Stimulated activated CD8-positive, alpha-beta memory T cell treated with anti-CD3 and anti-CD28 coated beads, Interleukin-15, amount 100 ng/mL, for 24 hours (primary cell): ENCODE measurements at places on chromosomes 2 and 18.
A peak's percentile ranks its signal among the peaks of the same experiment; 100 is the strongest.

DNA sequence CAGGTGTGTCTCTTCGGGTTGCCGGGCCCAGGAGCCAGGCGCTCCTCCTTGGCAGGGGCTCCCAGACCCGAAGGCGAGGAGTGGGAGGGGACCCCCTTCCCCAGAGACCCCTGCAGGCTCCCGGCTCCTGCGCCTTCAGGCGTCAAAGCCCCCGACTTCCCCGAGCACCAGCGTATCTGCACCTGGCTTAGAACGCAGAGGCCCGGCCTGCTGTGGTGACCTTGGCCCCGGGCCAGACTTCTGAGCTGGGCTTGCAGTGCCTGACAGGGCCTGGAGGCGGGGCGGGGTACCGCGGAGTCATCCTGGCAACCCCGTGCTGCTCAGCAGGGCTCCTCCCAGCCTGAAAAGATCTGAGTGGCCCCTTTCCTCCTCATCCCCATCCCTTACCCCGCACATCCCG lies 27.0 kb downstream of the SKA1 start:
- DNase-seq = no peak

DNA sequence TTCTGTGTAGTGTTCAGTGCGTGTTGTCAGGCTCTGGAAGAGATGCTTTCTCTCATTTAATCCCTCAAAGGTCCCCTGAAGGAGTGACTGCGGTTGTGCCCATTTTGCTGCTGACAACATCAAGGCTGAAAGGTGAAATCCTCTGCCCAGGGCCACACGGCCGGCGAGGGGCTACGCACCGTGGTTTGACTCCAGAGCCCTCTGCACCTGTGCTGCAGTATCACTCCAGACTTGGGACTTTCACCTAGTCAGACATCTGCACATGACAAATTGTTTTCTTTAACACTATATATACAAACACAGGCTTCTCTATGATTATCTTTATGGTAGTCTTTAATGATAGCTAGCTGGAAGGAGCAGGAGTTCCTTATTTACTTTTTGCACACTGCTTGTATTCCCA lies 90.2 kb downstream of the ARMC9 start:
- no peak for DNase-seq

GRCh38 chr2:191881982-191882816 lies 35.3 kb upstream of the CAVIN2 start:
- no peak for DNase-seq

GRCh38 chr2:217803653-217803960 lies 199.2 kb downstream of the TNS1 start:
- no peak for DNase-seq

DNA sequence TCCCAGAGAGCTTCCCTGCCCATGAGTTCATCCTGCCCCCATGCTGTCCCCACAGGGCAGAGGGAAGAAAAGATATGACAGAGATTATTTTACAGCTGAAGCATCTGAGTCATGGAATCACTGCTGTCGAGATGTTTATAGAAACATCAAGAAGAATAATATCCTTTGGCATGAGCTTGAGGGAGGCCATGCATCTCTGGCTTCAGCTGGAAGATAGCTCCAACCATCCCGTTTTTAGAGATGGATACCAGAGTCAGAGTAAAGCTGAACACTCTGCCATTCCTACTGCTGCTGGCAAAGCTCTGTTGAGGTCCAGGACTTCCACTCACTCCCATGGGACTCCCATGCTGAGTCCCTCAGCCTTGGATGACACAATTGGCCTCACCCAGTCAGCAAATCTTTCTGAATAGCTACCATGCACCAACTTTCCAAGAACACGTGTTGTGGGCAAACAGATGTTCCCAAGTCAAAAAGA lies 167.8 kb downstream of the TTC32 start:
- DNase-seq = no peak

DNA sequence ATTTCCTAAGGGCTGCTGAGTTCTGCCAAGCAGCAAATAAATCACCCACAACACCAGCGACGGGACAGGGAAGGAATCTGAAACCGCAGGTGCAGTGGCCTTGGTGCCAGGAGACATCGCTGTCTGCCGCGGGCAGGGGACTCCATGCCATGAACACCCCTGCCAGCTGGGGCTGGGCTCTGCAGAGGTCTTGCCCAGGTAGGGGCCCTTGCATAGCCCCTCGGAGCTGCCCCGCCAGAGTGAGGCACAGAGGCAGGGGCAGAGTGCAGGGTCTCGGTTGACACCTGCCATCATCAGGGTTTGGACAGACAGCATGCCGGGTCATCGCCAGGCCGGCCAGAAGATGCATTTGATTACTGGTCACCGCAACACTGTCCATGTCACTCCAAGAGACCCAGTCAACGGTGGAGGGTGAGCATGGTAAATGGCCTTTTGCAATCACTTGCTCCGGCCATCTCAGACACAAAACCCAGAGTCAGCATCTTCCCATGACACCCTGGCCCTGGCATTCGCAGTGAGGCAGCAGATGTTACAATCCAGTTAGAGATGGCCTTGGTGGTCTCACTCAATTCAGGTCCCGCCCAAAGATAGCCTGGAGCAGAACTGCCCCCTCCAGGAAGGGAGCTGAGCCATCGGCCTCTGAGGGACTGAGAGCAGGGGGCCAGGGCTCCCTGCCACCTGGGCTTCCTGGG lies 255.4 kb downstream of the NDUFA10 start:
- no peak for DNase-seq

GRCh38 chr18:43719267-43719795 lies 442.0 kb upstream of the SYT4 start:
- no peak for DNase-seq

DNA sequence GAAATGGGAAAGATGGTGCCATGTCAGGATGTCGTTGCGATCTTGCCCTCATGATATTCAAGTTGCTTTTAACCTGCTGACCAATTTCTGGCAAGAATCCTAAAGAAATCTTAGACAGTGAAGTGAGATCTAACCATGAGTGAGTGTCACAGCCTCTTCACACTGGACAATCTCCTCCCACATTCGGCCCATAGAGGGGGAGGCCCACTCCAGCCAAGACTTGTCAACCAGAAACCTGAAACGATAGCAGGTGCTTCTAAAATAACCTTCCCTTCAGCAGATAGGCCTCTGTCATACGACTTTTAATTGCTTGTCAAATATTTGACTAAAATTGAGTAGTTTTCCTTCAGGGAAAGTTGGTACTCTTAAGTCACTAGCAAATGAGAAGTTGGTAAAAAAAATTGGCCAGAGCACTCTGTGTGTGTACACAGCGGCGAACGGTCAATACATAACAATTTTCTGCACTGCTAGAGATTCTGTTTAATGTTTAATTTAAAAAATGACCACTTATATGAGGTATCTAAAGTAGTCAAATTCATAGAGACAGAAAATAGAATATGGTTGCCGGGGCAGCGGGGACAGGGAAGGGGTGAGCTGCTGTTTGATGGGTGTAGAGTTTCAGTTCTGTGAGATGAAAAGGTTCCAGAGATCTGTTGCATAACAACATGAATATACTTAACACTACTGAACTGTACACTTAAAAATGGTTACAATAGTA lies 110.2 kb downstream of the VAPA start:
- no peak for DNase-seq

DNA sequence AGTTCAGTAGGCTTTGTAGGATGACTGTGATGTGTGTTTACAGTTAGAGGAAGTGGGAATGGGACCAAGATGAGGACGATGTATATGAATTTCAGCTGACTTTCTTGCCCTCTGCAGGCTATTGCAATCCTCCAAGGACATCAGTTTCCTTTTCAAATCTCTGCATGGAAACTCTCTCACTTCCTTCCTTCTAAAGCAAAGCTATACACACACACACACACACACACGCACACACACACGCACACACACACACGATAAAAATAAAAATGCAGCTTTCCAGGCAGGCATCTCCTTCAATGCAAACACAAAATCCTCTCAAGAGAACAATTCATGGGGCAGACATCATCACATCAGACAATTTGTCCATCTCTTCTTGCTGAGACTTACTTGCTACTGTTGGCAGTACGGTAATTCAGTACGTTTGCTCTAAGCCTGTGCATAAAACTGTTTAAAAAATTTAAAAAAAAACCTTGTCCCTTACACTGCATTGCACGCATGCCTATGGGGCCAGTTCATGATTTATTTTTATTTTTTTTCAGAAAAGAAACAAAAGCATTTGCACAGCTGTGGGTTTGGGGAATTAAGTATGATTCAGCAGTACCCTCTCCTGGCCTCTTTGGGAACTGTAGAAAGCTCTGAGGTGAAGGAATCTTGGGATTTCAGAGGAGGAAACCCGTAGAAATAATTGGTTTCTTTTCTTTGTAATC lies 27.1 kb upstream of the ICOS start:
- no peak for DNase-seq

GRCh38 chr2:68252400-68253218 lies at the start of gene PPP3R1:
TSS of gene PPP3R1 (minus strand) at chr2:68252532. CDS start at chr2:68252127, 405 bp downstream.
- DNase-seq = peak; percentile 82

DNA sequence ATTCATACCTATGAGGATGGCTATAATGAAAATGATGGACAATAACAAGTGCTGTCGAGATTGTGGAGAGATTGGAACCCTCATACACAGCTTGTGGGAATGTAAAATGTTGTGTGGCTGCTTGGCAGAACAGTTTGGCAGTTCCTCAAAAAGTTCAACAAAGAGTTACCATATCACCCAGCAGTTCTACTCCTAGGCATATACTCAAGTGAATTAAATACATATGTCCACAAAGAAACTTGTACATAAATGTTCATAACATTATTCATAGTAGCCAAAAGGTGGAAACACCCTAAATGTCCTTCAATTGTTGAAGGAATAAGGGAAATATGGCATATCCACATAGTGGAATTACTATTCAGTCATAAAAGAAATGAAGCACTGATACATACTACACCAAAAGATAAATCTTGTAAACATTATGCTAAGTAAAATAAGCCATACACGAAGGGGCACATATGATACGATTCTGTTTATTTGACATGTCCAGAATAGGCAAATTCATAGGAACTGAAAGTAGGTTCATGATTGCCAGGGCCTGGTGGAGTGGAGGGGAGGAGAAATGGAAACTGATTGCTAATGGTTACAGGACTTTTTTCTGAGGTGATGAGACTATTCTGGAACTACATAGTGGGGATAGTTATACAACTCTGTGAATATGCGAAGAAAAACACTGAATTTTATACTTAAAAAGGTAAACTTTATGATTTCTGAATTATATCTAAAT lies 92.1 kb downstream of the ADAM23 start:
- no peak for DNase-seq

DNA sequence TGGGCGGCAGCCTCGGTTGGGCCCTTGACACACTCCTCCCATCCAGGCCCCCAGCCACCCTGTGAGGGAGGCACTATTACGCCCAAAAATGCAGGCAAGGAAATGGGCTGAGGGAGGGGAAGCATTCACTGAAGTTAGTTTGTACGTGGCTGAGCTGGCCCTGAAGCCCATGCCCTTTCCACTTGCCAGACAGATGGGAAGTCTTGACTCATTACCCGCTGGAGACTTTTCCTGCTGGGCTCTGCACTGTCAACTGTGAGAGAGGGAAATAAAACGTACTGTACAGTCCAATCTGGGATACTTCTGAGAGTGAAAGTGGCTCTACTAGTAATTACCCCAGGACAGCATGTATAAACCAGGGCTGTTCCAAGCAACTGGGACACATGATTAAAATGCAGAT lies 125.9 kb downstream of the MSH2 start:
- DNase-seq = no peak

- no peak for DNase-seq
These were observed 1131.7 kb upstream of the LRRTM1 start for GRCh38 chr2:81436256-81436655.

DNA sequence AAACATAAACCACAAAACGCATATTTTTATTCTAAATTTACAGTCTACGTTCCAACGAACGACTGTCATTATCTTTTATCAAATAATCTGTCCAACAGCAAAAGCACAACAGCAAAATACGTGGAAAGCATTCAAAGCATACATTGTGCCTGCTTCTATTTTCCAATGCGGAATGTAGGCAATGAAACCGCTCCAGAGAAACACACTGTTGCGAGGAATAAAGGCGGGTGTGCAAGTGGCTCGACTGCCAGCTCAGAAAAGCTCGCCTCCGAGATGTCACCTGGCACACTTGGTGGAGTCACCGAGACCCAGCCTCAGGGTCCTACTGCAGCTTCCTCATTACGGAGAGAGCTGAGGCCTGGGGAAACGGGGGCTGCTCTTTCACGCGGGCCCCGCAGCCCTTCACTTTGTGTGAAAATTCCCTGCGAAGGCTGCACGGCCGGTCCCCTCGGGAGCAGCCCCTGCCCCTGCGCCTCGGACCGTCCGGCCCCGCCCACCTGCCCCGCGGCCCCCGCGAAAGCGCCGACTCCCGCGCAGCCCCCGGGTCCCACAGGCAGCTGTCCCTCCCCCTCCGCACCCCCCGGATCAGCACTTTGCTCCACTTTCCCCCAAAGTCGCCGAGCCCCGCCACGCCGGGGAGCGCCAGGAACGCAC lies 752 bp downstream of the MGAT4A start:
- no peak for DNase-seq

DNA sequence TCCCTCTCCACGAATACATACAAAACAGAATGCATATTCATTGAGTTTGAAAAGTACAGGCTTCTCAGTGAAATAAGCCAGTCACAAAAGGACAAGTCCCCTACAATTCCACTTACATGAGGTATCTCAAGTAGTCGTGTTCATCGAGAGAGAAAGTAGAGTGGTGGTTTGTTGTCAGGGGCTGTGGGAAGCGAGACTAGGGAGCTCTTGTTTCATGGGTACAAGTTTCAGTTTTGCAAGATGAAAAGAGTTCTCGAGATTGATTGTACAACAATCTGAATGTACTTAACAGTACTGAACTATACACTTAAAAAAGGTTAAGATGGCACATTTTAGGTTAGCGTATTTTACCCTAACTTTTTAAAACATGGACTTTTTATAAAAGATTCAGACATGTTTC lies 71.5 kb upstream of the TTC39C start:
- no peak for DNase-seq

DNA sequence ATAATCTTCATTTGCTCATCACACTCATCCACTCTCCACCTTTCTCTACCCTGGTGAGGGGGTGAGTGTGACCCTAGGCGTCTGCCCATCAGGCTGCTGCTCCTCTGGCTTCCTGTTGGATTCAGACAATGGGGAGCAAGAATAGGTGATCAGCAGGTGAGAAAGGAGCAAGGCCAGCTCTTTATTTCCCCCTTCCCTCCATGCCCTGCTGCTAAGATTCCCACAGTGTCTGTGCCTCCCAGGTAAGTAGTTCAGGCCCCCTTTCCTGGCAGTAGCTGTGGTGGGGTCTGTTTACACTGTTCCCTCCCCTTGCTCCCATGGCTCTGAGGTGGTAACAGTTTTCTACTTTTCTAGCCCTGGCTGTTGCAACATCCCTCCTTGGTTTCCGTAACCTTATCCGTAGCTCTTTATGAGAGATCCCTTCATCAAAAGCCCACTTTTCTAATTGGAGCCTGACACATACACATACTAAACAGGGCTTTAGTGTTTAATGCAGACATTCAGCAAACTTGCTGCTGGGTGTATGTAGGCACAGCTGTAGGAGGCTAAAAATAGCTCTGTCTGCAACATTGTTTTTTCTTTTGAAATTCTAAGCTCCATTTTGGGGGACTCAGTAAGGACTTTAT lies 27.5 kb downstream of the MAP2 start:
- no peak for DNase-seq

GRCh38 chr2:128867936-128868636 lies 549.4 kb upstream of the HS6ST1 start:
- DNase-seq = no peak
